ENCODE measurements at places on chromosomes 2 and 18. TPM values are rescaled to one million over a fixed set of nuclear protein-coding genes. Genes with fewer than 3 reads are reported as not detected.

Gene PECR
- total RNA-seq: 12.0 TPM

Gene MAP3K20
- total RNA-seq: 31.7 TPM

Gene TFPI
- total RNA-seq: 608 TPM

Gene SPAST
- 17.7 TPM for total RNA-seq

Gene TMEM178A
- 0.06 TPM for total RNA-seq

Gene PDE1A
- 3.5 TPM for total RNA-seq

Gene MTX2
- 37.8 TPM for total RNA-seq

Gene LHCGR
- not detected for total RNA-seq

Gene R3HDM1
- 11.7 TPM for total RNA-seq

Gene SCYGR2
- total RNA-seq: not detected

Gene GTF3C2
- 42.3 TPM for total RNA-seq

Gene INPP5D
- total RNA-seq: 2.6 TPM

Gene HOXD4
- not detected for total RNA-seq

Gene DTNA
- 7.1 TPM for total RNA-seq

Gene ACADL
- not detected for total RNA-seq

Gene APOB
- total RNA-seq: not detected

GRCh38 chr18:33745871-33746545 lies 168.0 kb downstream of the ASXL3 start:
- DNase-seq: no peak

- DNase-seq: no peak
Measured at GRCh38 chr2:119427756-119428155, 3.9 kb upstream of the TMEM37 start.

GRCh38 chr18:55479656-55480420 lies 108.2 kb downstream of the TCF4 start:
- DNase-seq: no peak

DNA sequence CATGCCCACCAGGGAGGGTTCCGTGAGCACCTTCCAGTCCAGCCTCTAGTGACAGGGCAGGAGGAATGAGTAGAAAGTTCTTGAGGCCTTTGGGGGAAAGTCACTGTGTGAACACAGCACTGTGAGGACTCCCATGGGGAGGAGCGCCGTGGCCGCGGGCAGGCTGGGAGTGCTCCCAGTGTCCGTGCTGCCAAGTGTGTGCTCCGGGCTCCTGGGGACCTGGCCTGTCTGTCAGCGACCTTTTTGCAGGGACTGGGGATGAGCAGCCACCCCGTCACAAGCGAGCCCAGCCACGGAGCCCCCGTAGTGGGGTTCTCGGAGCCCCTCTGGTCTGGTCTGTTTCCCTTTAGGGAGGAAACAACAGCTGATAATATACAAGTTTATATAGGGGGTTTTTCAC lies 36.8 kb downstream of the PDIA6 start:
- no peak for DNase-seq

DNA sequence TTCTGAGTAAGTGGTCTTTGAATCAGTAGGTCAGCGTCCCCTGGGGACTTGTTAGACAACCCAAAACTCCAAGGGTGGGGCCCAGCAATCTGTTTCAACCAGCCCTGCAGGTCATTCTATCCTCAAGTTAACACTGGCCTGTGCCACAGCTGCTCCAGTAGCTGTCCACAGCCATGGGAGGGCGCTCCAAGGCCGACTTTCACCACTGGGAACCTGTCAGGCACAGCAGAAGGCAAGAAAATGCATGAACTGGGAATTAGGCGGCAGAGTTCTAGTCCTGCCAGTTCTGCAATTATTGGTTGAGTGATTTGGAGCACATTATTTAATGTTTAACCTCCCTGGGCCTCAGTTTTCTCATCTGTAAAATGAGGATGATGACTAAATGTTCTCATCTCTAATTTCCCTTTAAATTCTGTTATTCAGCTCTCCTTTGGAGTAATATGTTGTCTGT lies 17.4 kb upstream of the MRPL33 start:
- peak; percentile 72 for DNase-seq

GRCh38 chr2:195319112-195319460 lies 337.9 kb upstream of the SLC39A10 start:
- peak; percentile 75 for DNase-seq

- no peak for DNase-seq
Measured at GRCh38 chr2:40773291-40773690, 321.4 kb upstream of the SLC8A1 start.

GRCh38 chr2:192069417-192069816 lies 125.3 kb downstream of the TMEFF2 start:
- no peak for DNase-seq

- no peak for DNase-seq
Measured at GRCh38 chr2:147649286-147649685, 195.5 kb upstream of the ACVR2A start.

GRCh38 chr2:60268032-60268431 lies 285.4 kb downstream of the BCL11A start:
- no peak for DNase-seq

DNA sequence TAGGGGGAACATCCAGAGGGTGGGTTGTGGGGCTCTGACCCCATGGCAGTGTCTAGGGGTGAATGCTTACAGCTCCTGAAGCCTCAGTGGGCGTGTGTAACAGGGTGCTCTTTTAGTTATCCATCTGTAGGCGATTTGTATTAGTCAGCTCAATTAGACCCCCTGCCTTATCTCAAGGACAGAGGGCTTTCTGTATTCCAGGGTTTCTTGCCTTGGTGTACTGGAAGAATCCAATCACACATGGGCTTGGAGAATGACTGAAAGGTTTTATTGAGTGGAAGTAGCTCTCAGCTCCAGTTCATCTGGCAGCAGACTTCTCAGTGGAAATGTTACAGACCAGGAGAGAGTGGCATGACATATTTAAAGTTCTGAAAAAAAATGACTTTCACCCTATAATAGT lies 334.0 kb upstream of the GCFC2 start:
- DNase-seq: no peak

GRCh38 chr2:172048508-172049503 lies 36.5 kb upstream of the DLX1 start:
- no peak for DNase-seq

DNA sequence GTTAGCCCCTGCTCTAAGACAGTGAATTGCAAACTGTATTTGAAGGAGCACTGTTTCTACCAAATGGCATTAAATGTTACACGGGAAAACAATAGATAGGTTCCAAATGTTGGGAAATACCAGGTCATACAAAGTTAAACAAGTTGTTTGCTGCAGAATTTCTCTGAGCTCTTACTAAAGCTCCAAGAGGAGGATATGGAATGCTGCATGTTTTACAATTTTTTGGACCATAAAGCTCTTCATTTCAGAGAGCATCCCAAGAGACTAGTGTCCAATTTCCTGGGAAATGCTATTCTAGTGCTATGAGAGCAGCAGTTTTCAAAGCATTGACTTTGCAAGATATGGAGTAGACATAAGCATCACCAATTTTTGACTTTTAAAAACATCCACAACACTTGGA lies 155.6 kb upstream of the CCDC68 start:
- no peak for DNase-seq

DNA sequence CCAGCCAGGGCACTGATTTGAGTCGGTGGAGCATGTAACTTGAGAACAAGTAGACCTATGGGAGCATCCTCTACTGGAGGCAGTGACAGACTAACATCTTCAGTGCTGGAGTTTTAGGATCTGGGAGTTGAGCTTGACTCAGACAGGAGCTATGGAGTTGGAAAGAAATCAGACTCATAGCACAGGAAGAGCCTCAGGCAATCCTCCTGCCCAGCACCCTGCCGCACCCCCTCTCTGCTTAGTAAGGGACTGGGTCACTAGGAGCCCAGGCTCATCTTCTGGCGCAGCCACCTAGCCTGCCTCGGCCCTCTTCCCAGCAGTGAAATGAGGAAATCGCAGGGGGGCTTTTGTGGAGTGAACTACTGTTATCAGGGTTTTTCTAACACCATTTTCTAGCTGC lies 3.6 kb downstream of the ARID5A start:
- DNase-seq: no peak

All from LHCN-M2 (cell line).